ENCODE measurements at places on chromosomes 5 and 9. TPM values are rescaled to one million over a fixed set of nuclear protein-coding genes. Genes with fewer than 3 reads are reported as not detected.

Gene PRDM9
- not detected for total RNA-seq

Gene ARAP3
- 7.2 TPM for total RNA-seq

Gene SPATA9
- total RNA-seq = not detected

Gene RNF224
- not detected for total RNA-seq

Gene ERP44
- 21.3 TPM for total RNA-seq

Gene LRRTM2
- 0.02 TPM for total RNA-seq

Gene STPG3
- total RNA-seq = not detected

Gene TAL2
- total RNA-seq = not detected

Gene WNT8A
- total RNA-seq = not detected

Gene LTC4S
- total RNA-seq = 3.1 TPM

Gene HIGD2A
- 105 TPM for total RNA-seq

Gene ZFAND5
- 84.4 TPM for total RNA-seq

Gene IRX2
- total RNA-seq = not detected

Gene GALNT12
- 4.0 TPM for total RNA-seq

Gene CCL19
- total RNA-seq = not detected

Gene C9
- not detected for total RNA-seq

Gene CDH9
- not detected for total RNA-seq

Gene ADAMTS2
- not detected for total RNA-seq

Measured in T-helper 2 cell treated with Interferon-gamma antibody and Interleukin-4, amounts not matched to agents 100 ng/mL and 5 ng/mL, for 36 hours (primary cell).